ENCODE measurements at places on chromosomes 13 and 19. TPM values are rescaled to one million over a fixed set of nuclear protein-coding genes. Genes with fewer than 3 reads are reported as not detected.

- H3K4me3 ChIP-seq, result no peak overlapping the region
- no peak for DNase-seq
- H3K27me3 ChIP-seq, result no peaks in the 10 kb centered on the region
- H3K27ac ChIP-seq, result no peak overlapping the region
- H3K4me1 ChIP-seq, result no peaks in the 10 kb centered on the region
Measured at GRCh38 chr13:72462166-72462565, 265.3 kb downstream of the MZT1 start.

GRCh38 chr13:27186295-27186694, 14.7 kb upstream of the USP12 start:
- peaks cover 27% of the 10 kb centered on the region for H3K4me1 ChIP-seq
- H3K27ac ChIP-seq, result no peak overlapping the region
- no peak overlapping the region for H3K4me3 ChIP-seq

- no peak overlapping the region for H3K27ac ChIP-seq
- H3K36me3 ChIP-seq, result no peaks in the 10 kb centered on the region
- no peaks in the 10 kb centered on the region for H3K27me3 ChIP-seq
Measured at GRCh38 chr13:67343777-67344176, 113.6 kb upstream of the PCDH9 start.

- DNase-seq, result no peak
- H3K27ac ChIP-seq, result no peak overlapping the region
- no peaks in the 10 kb centered on the region for H3K27me3 ChIP-seq
- H3K4me3 ChIP-seq, result no peak overlapping the region
- peaks cover 33% of the 10 kb centered on the region for H3K4me1 ChIP-seq
Measured at GRCh38 chr19:18460900-18461299, 23.0 kb upstream of the ISYNA1 start.

Gene SYDE1
- 6.3 TPM for total RNA-seq

Gene SGCG
- not detected for total RNA-seq

Gene MYO16
- under 0.01 TPM for total RNA-seq

GRCh38 chr19:30567536-30568232, 195.5 kb downstream of the ZNF536 start:
- no peaks in the 10 kb centered on the region for H3K27me3 ChIP-seq
- H3K36me3 ChIP-seq, result no peaks in the 10 kb centered on the region
- DNase-seq, result no peak
- H3K4me3 ChIP-seq, result no peak overlapping the region
- no peak overlapping the region for H3K27ac ChIP-seq

- H3K27ac ChIP-seq, result no peak overlapping the region
- no peak overlapping the region for H3K4me3 ChIP-seq
- peaks cover 8% of the 10 kb centered on the region for H3K36me3 ChIP-seq
- H3K4me1 ChIP-seq, result no peaks in the 10 kb centered on the region
Measured at GRCh38 chr19:6694147-6694815, 24.3 kb upstream of the TNFSF14 start.

GRCh38 chr13:98787996-98788395, 35.5 kb upstream of the SLC15A1 start:
- no peak overlapping the region for H3K27ac ChIP-seq
- no peaks in the 10 kb centered on the region for H3K36me3 ChIP-seq
- no peaks in the 10 kb centered on the region for H3K27me3 ChIP-seq
- H3K4me3 ChIP-seq, result no peak overlapping the region
- H3K4me1 ChIP-seq, result no peaks in the 10 kb centered on the region

GRCh38 chr13:46850214-46850613, 46.6 kb downstream of the HTR2A start:
- no peaks in the 10 kb centered on the region for H3K27me3 ChIP-seq
- no peaks in the 10 kb centered on the region for H3K4me1 ChIP-seq
- H3K27ac ChIP-seq, result no peak overlapping the region
- no peaks in the 10 kb centered on the region for H3K36me3 ChIP-seq

- DNase-seq, result no peak
- H3K27ac ChIP-seq, result no peak overlapping the region
- no peaks in the 10 kb centered on the region for H3K36me3 ChIP-seq
- H3K4me3 ChIP-seq, result no peak overlapping the region
- no peaks in the 10 kb centered on the region for H3K27me3 ChIP-seq
Measured at GRCh38 chr13:72403396-72404010, 323.9 kb downstream of the MZT1 start.

Gene DPF1
- total RNA-seq, result not detected

- H3K36me3 ChIP-seq, result no peaks in the 10 kb centered on the region
- no peak overlapping the region for H3K4me3 ChIP-seq
- H3K27me3 ChIP-seq, result no peaks in the 10 kb centered on the region
- no peak overlapping the region for H3K27ac ChIP-seq
- H3K4me1 ChIP-seq, result no peaks in the 10 kb centered on the region
Measured at GRCh38 chr19:54928299-54928698, 19.0 kb downstream of the NLRP7 start.

- H3K4me1 ChIP-seq, result no peaks in the 10 kb centered on the region
- no peaks in the 10 kb centered on the region for H3K36me3 ChIP-seq
- H3K4me3 ChIP-seq, result no peak overlapping the region
- H3K27me3 ChIP-seq, result no peaks in the 10 kb centered on the region
Measured at GRCh38 chr13:99124794-99125316, 75.8 kb upstream of the UBAC2 start.

Gene ZNF135
- total RNA-seq, result 4.9 TPM

Gene ISYNA1
- 72.8 TPM for total RNA-seq

Gene KLK12
- not detected for total RNA-seq

- no peaks in the 10 kb centered on the region for H3K36me3 ChIP-seq
- H3K27ac ChIP-seq, result no peak overlapping the region
- H3K4me1 ChIP-seq, result no peaks in the 10 kb centered on the region
- DNase-seq, result no peak
Measured at GRCh38 chr13:85896516-85897450, 97.6 kb upstream of the SLITRK6 start.

DNA sequence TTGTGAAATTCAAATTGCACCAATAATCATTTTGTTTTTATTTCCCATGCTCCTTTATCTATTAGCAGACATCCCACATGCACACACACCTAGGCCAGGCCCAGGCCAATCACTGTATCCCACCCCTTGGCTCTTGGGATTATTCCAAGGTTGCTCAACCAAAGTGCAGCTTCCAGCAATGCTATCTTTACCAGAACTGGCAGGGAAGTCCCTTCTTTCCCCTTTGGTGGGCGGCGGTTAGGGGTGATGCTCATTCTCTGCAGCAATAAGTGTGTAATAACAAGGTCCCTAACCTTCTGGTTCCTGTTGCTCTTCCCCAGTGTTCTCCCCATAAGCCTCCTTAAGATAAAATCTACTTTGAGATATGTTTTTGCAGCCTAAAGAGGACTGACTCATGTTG, 18.3 kb upstream of the KCTD12 start:
- H3K4me3 ChIP-seq, result no peak overlapping the region
- H3K36me3 ChIP-seq, result no peaks in the 10 kb centered on the region
- H3K27me3 ChIP-seq, result no peaks in the 10 kb centered on the region
- DNase-seq, result no peak

Gene ZNF613
- total RNA-seq, result 2.3 TPM

DNA sequence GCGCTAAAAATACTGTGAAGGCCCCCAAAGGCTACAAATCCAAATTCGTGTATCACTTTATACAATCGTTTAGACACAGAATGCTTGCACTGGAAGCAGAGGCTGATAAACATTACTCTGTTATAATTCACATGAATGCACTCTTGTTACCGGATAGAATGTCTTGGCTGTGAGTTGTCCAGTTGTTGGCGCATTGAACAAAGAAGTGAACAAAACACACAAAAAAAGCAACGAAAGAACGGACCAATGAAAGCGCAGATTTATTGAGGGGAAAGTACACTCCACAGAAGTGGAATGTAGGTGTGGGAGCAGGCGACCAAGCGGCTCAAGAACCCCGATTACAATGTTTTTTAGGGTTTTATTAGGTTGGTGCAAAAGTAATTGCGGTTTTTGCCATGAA, 529 bp upstream of the ZNF418 start:
- no peak for DNase-seq
- no peaks in the 10 kb centered on the region for H3K36me3 ChIP-seq
- no peak overlapping the region for H3K27ac ChIP-seq
- H3K4me3 ChIP-seq, result no peak overlapping the region

Gene NLRP4
- not detected for total RNA-seq

Gene WDR62
- total RNA-seq, result 0.33 TPM

DNA sequence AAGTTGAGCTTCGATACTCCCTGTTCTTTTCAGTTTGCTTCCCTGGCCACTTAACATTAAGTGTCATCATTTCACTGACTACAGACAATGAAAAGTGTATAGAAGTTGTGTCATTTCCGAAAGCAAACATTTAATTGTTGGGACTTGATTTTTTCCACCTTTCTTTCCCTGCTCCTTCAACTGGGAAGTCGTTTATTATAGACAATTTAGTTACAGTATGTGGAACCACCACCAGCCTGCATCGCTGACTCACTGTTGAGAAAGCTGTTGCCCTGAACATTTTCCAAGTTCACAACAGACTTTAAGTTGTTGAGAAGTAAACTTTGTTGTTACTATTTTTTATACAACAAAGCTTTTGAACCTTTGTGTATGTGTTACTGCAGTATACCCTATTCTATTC, 788.4 kb upstream of the PRR20A start:
- DNase-seq, result no peak
- H3K36me3 ChIP-seq, result no peaks in the 10 kb centered on the region
- no peak overlapping the region for H3K27ac ChIP-seq
- no peak overlapping the region for H3K4me3 ChIP-seq

DNA sequence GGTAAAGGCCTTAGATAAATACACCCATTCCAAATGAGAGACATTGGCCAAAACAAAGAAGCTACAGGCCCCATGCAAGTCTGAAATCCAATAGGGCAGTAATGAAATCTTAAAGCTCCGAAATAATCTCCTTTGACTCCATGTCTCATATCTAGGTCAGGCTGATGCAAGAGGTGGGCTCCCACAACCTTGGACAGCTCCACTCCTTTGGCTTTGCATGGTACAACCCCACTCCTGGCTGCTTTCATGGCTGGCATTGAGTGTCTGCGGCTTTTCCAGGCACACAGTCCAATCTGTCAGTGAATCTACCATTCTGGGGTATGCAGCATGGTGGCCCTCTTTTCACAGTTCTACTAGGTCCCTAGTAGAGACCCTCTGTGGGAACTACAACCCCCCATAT, 762.5 kb downstream of the LIG4 start:
- DNase-seq, result no peak
- no peaks in the 10 kb centered on the region for H3K4me1 ChIP-seq
- H3K4me3 ChIP-seq, result no peak overlapping the region
- no peak overlapping the region for H3K27ac ChIP-seq

DNA sequence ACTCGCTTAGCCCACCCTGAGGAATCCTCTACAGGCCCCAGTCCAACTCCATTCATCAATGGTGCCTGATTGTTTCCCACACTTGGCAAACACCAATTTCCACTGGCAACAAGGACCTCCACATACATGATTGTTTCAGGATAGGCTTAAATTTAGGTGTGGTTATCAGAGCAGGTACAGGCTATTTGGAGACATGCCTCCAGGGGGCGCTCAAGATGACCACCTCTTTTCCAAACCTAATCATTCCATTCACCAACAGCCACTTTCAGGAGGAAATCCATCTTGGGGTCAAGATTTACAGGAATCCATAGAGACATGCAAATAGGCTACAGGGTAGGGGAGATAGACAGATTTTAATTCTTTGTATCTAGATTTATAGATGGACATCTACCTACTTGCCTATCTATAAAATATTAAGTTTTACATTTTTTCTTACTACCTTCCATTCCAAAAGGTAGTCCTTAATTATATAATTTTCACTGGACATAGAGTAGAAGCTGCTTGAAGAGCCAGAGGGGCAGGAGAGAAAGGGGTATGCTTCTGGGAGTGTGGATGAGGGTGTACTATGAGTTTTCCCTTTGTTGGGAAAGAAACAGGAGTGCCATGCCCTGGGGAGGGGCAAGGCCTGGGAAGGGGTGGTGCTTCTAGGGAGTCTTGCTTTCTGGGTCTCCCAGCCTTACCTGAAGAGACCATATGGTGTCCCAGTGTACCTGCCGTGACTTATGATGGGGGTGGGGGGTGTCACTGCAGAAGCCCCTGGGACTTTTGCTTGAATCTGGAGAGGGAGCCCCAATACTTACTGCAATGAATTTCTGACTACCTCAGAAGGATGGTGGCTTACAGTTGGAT, 14.1 kb upstream of the PCDH8 start:
- no peaks in the 10 kb centered on the region for H3K4me1 ChIP-seq
- no peaks in the 10 kb centered on the region for H3K27me3 ChIP-seq
- no peak overlapping the region for H3K27ac ChIP-seq

- no peaks in the 10 kb centered on the region for H3K36me3 ChIP-seq
- H3K27me3 ChIP-seq, result no peaks in the 10 kb centered on the region
- no peak for DNase-seq
- no peak overlapping the region for H3K4me3 ChIP-seq
- H3K27ac ChIP-seq, result no peak overlapping the region
Measured at GRCh38 chr19:47539747-47540311, 25.0 kb upstream of the NAPA start.

Gene ZNF541
- total RNA-seq, result not detected

- H3K27ac ChIP-seq, result no peak overlapping the region
- H3K36me3 ChIP-seq, result no peaks in the 10 kb centered on the region
- DNase-seq, result no peak
- H3K4me3 ChIP-seq, result no peak overlapping the region
- peaks cover 8% of the 10 kb centered on the region for H3K4me1 ChIP-seq
Measured at GRCh38 chr19:51129716-51130115, 5.0 kb downstream of the SIGLEC9 start.

Gene CCDC169
- total RNA-seq, result 1.6 TPM

Gene ZNF574
- total RNA-seq, result 8.6 TPM

DNA sequence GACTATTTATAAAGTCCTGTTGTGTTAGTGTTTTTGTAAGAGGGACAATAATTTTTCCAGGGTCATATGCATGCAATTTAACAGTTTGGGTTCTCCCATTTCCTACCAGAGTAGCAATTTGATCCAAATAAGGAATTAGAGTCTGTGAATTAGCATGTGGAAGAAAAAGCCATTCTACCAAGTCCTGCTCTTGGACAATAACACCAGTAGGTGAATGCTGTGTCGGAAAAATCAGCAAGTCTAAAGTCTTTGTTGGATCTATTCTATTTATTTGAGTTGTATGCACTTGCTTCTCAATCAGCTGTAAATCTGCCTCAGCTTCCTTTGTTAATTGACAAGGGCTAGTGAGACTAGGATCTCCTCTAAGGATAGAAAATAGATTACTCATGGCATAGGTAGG, 21.4 kb upstream of the IL17D start:
- H3K4me3 ChIP-seq, result no peak overlapping the region
- no peaks in the 10 kb centered on the region for H3K36me3 ChIP-seq
- DNase-seq, result no peak
- H3K27me3 ChIP-seq, result no peaks in the 10 kb centered on the region
- H3K4me1 ChIP-seq, result no peaks in the 10 kb centered on the region

DNA sequence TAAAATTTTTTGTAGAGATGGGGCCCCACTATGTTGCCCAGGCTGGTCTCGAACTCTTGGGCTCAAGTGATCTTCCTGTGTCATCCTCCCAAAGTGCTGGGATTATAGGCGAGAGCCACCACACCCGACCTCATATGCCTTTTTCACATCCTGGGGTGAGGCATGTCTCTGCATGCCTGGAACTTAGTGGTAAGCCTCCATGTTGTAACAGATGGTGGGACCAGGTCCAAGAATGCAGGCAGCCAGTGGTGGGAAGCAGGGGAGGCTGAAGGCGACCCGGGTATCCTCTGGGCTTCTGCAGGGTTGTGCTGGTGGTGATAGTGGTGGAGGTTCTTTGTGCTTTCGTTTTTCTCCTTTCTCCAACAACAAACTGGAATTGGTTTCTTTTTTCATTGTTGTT, 30.1 kb upstream of the CCDC124 start:
- H3K4me3 ChIP-seq, result no peak overlapping the region
- DNase-seq, result no peak
- H3K36me3 ChIP-seq, result no peaks in the 10 kb centered on the region
- no peak overlapping the region for H3K27ac ChIP-seq

Gene TPM4
- total RNA-seq, result 171 TPM

Gene WDR88
- total RNA-seq, result not detected
